ENCODE measurements at places on chromosomes 6 and 20. TPM values are rescaled to one million over a fixed set of nuclear protein-coding genes. Genes with fewer than 3 reads are reported as not detected.

The CCM2L gene
- 6.4 TPM for total RNA-seq

The ID4 gene
- total RNA-seq = 0.04 TPM

- DNase-seq = no peak
Observed at GRCh38 chr6:31285486-31285885, 13.6 kb upstream of the HLA-C start.

DNA sequence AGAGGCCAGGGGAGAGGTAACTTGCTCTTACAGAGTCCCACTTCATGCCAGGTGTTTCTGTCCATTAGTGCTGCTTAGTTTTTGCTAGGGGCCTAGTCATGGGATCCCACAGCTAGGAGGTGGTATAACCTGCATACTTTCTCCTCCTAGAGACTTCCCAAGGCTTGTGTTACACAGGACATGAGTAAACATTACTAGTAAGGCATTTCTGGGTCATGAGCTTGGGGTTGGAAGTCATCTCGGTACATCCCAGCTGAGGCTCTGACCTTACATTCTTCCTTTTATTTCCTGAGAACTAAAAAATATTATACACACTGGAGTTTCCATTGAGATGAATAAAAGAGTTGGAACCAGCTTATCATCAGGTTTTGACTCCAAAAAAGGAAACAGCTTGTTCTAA, 20.9 kb upstream of the PNPLA1 start:
- DNase-seq = peak; percentile 84

- DNase-seq = no peak
Observed at GRCh38 chr6:33147807-33148666, 44.2 kb downstream of the COL11A2 start.

DNA sequence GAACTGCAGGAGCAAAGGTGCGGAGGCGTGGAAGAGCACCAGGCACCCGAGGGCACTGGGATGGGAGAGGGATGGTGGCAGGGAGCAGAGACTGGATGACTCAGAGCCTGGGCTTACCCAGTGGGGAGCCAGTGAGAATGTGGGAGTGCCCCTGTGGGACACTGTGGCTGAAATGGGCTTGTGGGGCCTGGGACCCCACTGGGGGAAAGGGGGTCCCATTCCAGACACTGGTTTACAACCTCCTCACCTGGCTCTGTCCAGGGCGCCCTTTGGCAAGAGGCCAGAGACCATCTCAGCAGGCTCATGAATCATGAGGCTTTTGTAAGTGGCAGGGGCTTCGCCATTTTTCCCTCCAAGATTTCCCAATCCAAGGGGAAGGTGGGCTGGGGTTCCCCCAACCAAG, 124.0 kb upstream of the MAFB start:
- DNase-seq = no peak

GRCh38 chr6:110524305-110524704, 47.9 kb upstream of the SLC22A16 start:
- DNase-seq = no peak

- DNase-seq = no peak
Observed at GRCh38 chr6:150925976-150926375, 60.5 kb downstream of the MTHFD1L start.

DNA sequence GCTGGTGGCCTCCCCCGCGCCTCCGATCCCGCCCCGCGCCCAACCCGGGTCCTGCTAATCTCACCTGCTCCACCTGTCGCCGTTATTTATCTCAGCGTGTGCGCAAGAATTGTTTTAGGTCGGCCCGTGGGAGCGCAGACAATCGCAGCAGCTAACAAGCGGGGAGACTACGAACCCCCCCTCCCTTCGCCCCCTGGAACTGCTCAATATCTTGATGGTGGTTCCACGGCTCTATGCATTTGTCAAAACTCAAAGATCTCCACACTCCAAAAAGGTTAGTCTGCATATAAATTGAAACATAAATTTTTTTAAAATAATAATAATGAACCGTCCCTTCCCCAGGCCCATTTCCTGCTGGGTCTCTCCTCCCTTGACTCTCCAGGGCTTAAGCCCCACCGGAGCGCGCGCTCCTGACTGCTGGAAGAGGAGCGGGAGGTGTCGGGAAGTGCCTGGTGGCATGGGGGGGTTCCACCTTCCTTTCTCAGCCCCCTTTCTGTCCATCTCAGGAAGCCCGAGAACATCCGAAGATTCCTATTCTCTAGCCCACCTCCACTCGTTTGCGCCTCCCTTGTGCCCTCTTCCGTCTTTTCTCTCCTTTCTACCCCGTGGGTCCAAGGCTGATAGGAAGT, 1.6 kb upstream of the MDGA1 start:
- DNase-seq = no peak

All from pulmonary artery endothelial cell (primary cell).